CD4-positive, alpha-beta T cell treated with Interleukin-6 for 4 hours (primary cell): ENCODE measurements at places on chromosomes 4 and X.
A peak's percentile ranks its signal among the peaks of the same experiment; 100 is the strongest.

GRCh38 chr4:77451530-77451929, 154.1 kb upstream of the CXCL13 start:
- no peak for DNase-seq

DNA sequence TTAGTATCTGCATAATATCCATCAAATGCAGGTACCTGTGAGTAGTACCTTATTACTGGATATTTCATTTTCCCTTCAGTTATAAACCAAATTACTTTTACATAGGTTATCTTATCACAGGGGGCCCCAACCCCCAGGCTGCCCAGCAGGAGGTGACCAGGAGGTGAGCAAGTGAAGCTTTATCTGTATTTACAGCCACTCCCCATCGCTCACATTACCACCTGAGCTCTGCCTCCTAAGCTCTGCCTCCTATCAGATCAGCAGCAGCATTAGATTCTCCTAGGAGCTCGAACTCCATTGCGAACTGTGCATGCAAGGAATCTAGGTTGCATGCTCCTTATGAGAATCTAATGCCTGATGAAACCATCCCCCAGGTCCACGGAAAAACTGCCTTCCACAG, 6.3 kb downstream of the PRSS12 start:
- no peak for DNase-seq

GRCh38 chr4:38482696-38483095, 181.3 kb upstream of the KLF3 start:
- DNase-seq: no peak

- no peak for DNase-seq
Observed at GRCh38 chrX:46627062-46627461, 53.5 kb downstream of the CHST7 start.

- no peak for DNase-seq
Observed at GRCh38 chr4:176377780-176378179, 58.0 kb downstream of the SPCS3 start.

DNA sequence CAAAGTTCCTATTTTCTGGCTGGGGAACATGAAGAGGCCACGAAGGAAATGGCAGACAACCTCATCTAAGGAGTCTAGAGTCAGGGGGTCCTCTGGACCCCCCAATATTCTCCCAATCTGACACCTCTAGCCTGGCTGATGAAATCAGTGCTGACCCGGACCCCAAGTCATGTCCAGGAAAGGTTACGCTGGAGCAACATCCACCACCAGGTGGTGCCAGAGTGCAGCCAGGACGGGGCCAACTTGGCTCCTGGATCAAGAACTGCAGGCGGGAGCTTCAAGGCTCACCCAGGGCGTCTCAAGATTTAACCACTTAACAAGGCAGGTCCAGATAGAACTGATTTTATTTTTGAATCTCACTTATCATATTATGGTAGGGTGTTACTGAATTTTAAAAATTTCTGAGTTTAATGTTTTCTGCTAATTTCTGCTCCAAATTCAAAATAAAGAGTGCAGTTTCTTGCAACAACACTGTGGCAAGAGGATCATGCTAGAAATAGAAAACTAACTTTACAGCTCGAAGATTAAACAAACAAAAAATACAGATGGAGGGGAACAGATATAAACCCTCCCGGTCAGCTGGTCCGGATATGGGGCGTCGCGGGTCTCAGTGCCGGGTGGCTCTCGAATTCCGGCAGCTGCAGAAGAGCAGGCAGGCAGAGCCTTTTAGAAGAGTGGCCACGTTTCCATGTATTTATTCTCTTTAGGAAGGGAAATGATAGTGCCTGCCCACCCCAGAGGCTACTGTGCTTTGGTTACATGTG, 135.5 kb downstream of the AFAP1 start:
- peak; percentile 89 for DNase-seq

- no peak for DNase-seq
Observed at GRCh38 chrX:31808357-31808756, 736.5 kb upstream of the FTHL17 start.

DNA sequence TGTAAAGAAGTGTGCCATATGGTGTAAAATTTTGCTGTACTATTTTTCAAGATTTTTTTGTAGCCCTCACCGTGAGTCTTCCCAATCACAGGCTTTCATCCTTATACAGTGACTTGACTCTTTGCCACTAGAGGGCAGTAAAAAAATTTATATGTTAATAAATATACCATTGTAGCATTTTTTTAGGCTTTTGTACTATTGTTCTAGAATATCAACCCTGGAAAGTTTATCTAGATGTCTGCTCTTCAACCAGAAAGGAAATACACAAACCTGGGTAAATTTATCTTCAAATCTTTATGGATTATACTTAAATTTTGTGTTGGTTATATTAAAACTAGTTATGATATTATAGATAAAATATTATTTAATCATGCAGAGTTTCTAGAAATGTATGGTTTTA, 235.3 kb downstream of the TENM3 start:
- DNase-seq: no peak

- no peak for DNase-seq
Observed at GRCh38 chr4:112036886-112037285, 108.4 kb upstream of the FAM241A start.

DNA sequence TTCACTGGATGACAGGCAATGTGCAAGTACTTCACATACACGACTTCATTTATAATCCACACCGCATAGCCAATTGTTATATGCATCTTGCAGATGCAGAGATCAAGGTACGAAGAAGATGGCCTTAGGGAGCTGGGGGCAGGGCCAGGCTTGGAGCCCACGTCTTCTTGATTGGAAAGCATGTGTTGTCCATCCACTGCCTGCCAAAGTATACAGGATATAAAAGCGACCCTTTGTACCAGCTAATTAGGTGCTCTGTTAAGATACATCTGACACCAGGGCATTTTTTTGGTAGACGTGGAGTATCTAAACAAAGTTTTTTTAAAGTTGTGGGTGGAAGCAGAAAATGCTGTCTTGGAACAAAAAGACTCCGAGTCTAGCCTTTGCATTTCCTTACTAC, 1.4 kb downstream of the C4orf36 start:
- no peak for DNase-seq

DNA sequence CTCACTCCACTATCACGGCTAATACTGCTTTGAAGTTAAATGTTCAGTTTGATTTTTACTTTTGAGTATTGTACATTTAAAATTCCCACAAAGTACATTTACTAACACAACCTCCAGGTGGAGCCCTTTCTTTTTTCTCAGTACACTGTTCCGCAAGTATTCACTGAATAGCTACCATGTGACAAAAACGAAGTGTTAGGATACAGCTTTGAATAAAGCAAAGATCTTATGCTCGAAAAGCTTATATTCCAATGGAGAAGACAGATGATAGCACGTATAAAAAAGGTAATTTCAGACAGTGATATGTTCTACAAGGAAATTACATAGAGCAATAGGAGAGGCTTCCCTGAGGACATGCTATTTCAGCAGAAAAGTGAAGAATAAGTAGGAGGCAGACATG, 60.7 kb upstream of the ABCG2 start:
- peak; percentile 14 for DNase-seq

DNA sequence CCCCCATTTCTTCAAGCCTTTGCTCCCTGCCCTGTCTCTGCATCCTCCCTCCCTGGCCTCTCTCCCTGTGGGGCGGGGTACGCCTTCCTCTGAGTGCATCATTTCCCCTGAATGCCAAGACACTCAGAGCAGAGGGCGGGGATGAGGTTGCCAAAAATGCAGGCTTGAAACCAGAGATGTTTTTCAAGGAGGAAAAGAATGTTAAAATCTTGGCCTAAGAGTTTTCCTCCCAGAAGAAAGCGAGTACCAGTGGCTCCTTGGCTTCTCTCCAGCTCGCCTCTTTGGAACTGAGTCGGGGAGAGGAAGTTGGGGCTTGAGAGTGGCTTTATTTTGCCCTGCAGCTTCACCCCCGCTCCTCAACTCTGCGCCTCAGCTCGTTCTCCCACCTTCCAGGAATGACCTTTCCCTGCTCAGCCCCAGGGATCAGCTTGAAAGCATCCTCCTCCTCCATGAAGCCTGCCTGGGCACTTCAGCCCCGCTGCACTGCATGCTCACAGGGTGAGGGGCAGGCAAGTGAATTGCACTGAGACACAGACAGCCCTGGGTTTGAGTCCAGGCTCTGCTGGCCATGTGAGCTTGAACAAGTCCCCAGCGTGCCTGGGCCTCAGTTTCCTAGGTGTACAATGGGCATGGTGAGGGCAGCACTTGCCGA, 57.5 kb upstream of the SORCS2 start:
- no peak for DNase-seq

- DNase-seq: no peak
Observed at GRCh38 chr4:184310881-184311709, 93.4 kb upstream of the ENPP6 start.

DNA sequence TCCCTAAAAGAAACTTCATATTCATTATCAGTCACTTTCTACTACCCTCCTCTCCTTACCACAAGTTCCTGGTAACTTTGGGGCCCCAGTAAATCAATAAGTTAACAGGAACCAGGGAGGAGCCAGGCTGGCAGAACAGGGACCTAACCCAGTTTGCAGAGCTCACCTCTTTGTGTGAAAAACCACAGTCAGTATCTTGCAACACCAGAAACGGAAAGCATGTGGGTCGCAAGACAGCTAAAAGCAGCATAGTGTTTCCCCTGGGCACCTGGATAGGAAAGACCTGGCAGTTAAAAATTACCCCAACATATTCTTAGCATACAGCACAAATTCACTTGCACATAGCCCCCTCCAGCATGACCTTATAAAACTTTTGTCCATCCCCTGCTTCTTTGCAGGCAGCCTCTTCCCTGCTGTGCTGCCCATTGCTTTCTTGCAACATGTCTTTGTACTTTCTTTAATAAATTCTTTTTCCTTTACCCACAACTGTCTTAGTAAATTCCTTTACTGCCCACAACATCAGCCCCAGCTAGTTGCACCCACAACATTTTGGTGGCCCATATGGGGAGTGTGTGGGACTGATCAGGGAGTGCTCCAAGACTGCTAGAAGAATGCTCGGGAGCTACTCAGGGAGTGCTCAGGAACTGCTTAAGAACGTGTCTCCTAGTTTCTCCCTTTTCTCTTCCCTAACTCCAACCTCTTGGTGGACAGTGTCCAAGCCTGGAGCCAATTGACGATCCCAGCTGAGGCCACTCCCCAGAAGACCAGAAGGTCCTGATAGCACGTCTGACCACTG, 83.4 kb downstream of the MSN start:
- peak; percentile 51 for DNase-seq

DNA sequence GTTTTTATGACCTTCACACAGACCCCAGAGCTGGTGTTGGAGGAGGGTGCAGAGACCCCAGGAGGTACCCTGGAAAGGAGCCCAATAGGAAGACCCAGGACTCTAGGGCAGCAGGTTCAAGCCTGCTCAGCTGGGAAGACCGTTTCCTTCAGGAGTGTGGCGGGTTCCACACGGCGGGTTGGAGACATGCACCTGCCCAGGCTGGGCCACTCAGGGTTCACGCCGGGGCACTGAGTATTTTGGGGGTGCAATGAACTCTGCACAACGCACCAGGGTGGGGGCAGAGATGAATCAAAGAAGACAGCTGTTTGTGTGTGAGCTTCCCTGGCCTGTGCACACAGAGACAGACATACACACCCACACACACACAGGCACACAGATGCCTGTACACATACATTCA, 52.5 kb upstream of the PPP2R3B start:
- DNase-seq: no peak

GRCh38 chrX:15336023-15336413, 695 bp upstream of the PIGA start:
- peak; percentile 19 for DNase-seq

GRCh38 chr4:184320631-184321030, 103.0 kb upstream of the ENPP6 start:
- DNase-seq: no peak

DNA sequence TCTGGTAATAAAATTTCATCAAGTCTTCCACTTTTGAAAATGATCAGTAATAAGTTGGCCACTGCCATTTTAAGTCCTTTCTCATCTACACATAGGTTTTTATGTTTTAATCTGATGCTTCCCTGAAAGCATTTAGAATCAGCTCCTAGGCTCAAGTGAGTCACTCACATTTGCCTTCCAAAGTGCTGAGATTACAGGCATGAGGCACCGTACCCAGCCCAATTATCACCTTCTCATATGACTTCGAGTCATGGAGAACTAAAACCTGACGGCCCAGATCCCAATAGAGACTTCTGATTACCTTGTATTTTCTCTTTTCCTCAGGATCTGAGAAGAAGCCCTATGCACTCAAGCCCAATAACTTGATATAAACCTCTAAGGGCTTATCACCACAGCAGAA, 140.8 kb downstream of the OPHN1 start:
- no peak for DNase-seq

GRCh38 chr4:151940926-151941617, 180.3 kb upstream of the GATB start:
- DNase-seq: no peak

DNA sequence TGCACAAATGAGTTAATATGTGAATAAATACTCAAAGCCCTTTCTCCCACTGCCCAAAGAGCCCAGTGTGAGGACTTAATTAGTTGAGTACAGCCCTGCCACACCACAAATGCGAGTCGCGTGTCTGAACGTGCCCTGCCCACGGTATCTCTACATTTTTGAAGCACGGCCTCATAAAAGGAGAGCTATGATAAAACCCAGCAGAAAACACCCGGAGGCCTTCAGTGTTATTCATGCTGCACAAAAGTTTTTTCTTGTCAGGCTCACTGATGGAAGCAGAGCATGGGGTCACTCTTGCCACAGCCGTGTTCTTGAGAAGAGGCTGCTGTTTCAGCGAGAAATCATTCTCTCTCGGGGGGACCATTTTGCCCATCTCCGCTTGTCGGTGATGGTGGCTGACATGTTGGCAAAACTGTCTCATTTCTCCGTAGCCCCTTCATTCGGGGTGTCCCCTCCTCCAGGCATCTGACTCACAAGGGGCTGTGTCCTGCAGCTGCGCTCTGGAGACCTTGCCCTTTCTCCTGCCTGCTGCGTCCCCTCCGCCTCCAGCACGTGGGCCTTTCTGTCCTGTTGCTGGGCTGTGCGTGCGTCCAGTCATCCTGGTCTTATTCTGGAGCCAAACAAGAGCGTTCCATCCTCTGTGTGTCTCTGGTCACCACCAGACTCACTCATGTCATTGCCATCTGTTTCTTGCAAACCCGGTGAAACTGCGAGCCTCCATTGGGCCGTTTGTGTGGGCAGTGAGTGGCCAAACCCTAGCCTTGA, 88.8 kb downstream of the SORCS2 start:
- DNase-seq: no peak

DNA sequence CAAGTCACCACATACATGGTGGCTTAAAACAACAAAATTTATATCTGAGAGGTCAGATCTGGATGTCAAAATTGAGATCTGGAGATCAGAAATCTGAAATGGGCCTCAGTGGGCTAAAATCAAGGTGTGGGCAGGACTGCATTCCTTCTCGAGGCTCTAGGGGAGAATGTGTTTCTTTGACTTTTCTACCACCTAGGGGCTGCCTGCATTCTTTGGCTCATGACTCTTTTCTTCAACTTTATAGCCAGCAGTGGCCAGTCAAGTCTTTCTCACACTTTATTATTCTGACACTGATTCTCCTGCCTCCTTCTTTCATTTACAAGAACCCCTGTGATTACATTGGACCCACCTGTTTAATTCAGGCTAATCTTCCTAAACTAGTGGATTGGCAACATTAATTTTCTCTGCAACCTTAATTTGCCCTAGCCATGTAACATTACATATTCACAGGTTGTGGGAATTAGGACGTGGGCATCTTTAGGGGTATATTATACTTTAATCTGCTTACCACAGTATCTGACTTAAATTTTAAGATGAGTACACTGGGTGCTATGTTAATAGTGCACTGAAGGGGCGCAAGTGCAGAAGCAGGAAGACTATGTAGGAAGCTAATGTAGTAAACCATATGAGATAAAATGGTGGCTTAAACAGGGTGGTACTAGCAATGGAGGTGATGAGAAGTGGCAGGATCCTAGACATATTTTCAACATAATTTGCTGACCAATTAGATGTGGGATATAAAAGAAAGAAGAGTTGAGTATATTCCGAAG, 188.0 kb downstream of the SLC4A4 start:
- no peak for DNase-seq

- no peak for DNase-seq
Observed at GRCh38 chrX:35251226-35251625, 308.6 kb downstream of the FAM47B start.
